ENCODE measurements at places on chromosomes 7 and 10.

GRCh38 chr10:58348571-58349033, 13.8 kb downstream of the UBE2D1 start:
- DNase-seq: no peak

- DNase-seq: no peak
Measured at GRCh38 chr7:114426382-114426781, 11.8 kb downstream of the FOXP2 start.

GRCh38 chr10:16686054-16686902, 130.9 kb downstream of the RSU1 start:
- DNase-seq: no peak

DNA sequence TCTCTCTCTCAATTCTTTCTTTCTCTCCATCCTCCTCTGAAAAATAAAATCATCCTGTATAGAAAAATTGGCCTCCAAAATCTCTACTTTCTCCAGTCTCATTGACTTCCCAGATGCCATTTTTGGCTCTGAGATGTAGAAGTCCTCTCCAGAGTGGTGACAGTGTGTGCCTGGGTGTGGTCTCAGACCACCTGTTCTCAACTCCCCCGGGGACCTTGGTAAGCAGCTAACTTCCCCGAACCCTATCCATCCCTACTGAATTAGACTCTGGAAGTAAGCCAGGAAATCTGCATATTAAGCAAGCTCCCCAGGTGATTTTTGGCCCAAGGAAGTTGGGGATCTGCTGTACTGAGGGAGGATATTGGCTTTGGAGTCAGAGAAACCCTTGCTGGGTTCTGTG, 120.5 kb downstream of the WDR11 start:
- no peak for DNase-seq

DNA sequence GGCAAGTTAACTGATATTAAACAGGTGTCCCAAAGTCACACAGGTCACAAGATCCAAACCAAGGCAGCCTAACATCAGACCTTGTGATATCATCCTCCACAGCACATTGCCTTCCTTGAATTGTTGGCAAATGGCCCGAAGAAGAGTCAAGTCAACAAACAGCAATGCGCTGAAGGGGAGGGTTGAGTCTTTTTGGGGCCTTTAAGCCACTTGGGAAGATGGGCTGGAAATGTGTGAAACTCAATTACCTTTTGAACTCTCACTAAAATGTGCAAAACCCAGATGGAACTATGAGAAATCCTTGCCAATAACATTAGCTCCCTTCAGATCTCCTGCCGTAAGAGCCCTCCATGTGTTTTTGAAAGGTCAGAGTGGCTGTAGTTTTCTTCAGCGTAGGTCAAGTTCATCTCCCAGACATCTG, 47.9 kb upstream of the STK17A start:
- DNase-seq: no peak

GRCh38 chr7:112092306-112092705, 113.9 kb downstream of the DOCK4 start:
- DNase-seq: no peak

DNA sequence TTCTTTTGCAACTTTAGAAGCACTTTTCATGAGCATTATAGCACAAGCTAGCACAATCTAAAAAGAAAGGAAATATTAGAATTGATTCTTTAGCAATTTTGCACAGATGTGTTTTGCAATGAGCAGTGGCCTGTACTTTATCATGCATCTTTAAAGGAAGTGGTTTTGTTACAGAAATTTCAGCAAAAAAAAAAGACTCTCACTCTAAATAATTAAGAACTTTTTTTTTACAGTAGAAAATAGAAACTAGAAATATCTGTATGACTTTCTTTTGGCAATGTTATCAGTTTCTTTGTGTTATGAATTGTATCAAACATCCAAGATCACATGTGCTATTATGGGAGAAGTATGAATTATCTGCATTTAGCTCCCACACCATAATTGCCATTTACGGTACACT, 195.7 kb upstream of the KLF6 start:
- DNase-seq: peak; percentile 80

GRCh38 chr10:128908099-128908498, 558.9 kb upstream of the MGMT start:
- DNase-seq: no peak

DNA sequence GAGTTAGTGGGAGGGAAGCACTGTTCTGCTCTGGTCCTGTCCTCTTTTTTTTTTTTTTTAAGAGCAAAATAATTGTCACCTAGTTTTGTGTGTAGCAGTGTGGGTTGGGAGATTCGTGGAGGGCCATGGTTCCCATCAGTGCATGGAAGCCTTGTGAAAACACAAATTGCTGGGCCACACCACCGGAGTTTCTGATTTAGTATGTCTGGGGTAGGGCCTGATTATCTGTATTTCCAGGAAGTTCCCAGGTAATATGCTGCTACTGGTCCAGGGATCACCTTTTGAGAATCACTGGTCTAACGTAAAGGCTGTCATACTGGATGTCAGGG, 191.3 kb downstream of the GATA3 start:
- DNase-seq: no peak

DNA sequence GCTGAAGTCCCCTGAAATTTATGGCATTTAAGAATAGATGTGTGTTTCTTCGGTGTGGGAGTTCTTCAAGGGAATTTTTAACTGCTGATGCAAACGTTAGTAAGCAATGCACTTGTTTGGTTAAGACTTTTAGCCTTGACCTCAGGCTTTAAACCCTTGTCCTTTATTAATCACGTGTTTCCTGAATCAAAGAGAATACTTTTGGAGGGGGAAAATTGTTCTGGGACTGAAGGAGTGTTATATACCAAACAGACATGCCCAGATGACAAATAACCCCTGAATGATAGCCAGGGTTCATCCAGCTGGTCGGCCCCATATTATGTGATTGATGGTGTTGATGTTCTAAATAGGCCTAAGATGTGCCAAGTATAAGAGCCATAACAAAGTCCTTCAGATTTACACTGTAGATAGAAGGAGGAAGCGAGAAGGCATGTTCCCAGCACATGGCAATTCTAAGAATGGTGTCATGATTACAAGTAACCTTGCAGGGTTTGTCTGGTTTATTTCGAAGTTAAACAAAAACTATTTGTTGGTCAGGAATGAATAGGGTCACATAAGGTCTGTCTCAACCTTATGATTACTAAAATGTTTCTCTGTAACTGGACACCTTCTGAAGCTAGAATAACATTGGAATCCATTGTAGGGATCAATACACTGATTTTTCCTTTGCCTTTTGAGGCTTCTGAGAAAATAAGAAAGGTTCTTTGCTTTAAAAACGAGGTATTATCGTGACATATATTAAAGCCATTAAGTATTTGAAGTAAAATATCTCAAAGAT, 124.2 kb upstream of the SEM1 start:
- no peak for DNase-seq

- no peak for DNase-seq
Measured at GRCh38 chr7:127715272-127715671, 63.3 kb downstream of the SND1 start.

GRCh38 chr10:113651898-113652297, 11.9 kb downstream of the NRAP start:
- DNase-seq: no peak

GRCh38 chr7:68535266-68535665, 1063.0 kb upstream of the AUTS2 start:
- DNase-seq: no peak

- no peak for DNase-seq
Measured at GRCh38 chr7:29843726-29844125, 37.4 kb downstream of the WIPF3 start.

DNA sequence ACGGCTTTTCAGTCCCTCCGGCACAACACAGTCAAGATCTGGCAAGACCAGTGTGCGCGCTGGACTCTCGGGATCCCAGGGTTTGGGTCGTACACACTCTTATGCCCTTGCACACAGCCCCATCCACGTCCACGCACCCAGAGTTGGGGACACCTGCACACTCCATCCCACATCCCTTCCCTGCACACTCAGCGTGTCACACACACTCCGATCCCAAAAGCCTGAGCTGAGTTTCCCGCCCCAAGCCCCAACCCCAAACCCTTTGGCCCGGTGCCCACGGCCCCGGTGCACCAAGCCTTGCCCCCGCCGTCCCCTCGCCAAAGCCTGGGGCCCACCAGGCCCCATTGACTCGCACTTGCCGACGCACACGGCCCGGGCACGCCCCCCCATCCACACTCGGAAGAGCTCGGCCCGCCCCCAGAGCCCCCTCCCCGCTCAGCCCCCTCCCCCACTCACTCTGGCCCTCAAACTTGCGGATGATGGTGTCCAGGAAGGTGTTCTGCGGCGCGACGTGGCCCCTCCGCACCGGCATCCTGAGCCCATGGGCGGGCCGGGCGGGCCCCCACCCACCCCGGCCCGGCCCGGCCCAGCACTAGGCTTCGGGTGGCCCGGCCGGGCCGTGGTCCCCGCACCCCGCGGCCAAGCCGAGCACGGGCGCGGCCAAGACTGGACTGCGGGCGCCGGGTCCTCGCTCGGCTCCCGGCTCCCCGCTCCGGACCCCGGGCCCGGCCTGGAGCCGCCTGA, 567 bp downstream of the KCNH2 start:
- DNase-seq: no peak

- no peak for DNase-seq
Measured at GRCh38 chr10:42618424-42618823, 19.9 kb downstream of the ZNF33B start.

DNA sequence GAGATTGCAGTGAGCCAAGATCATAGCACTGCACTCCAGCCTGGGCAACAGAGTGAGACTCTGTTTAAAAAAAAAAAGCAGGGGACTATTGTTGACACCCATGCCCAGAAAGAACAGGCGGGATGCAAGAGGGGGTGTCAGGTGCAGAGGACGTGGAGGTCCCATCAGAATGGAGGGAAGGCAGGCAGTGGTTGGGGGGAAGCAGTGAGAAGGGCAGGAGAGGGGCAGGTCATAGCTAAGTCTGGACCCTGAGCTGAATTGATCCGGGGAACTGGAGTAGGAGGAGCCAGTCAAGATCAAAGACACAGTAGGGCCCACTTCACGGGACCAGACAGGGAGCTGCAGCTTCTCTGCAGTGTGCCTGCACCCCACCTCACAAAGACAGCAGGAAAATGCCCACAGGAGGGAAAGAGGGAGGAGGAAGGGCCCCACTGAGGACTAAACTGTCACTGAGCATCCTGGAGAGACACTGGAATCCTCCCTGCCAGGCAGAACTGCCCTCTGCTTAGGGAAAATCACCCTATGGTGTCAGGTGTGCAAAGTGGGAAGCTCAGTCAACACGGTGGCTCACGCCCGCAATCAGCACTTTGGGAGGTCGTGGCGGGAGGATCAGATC, 27.3 kb upstream of the ECHDC3 start:
- DNase-seq: no peak
